ENCODE measurements at places on chromosomes 7 and 10.

DNA sequence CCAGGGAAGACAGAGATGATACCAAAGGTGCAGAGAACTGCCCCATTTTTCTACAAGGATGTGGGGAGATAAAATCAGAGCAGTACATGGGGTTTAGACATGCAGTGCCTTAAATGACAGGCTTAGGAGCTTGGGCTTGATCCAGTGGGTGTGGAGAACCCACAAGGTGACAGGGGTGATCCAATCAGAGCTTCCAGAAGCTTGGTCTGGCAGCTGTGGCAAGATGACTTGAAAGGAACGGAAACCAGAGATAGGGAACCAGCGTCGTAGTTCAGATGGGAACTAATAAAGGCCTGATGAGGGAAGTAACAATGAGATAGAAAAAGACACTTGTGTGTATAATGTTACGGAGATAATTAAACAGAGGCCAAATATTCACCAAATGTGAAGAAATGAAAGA is 80.7 kb downstream of the SLC37A3 start:
- no peak for DNase-seq

- DNase-seq = no peak
These were observed 514 bp downstream of the RADIL start for GRCh38 chr7:4883033-4883371.

DNA sequence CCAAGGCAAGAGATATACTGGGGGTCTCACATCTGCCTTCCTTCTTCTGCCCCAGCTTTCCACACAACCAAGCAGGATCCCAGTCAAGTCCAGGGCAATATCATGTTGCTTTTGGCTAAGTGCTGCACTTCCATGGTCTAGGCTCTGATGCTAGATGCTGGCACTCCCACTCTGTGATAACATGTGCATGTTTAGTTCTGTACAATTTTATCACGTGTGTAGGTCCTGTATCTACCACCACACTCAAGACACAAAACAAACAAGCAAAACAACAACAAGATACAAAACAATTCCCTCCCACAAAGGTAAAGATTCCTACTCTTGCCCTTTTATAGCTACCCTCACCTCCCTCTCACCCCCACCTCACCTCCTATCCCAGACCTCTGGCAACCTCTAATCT is 105.6 kb upstream of the HABP2 start:
- DNase-seq = no peak

DNA sequence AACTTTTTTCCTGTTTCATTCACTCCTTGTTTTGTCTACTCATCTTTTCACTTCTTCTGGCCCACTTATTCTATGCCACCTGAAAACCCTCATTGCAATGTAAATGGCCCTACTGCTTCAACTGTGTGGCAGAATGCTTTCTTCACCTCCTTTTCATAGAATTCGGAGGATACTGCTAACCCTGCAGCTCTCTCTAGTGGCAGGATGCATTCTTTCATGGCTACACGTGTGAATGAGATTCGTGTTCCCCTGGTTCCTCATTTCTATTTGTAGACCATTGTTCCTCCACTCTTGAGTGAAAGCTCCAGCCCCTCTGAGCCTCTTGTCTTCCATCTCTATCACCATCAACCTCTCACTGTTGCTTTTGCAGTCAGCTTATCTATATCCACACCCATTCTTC is 20.9 kb upstream of the CYP26C1 start:
- DNase-seq = peak; percentile 66

- no peak for DNase-seq
These were observed 48.6 kb downstream of the GTF2IRD1 start for GRCh38 chr7:74502216-74502891.

DNA sequence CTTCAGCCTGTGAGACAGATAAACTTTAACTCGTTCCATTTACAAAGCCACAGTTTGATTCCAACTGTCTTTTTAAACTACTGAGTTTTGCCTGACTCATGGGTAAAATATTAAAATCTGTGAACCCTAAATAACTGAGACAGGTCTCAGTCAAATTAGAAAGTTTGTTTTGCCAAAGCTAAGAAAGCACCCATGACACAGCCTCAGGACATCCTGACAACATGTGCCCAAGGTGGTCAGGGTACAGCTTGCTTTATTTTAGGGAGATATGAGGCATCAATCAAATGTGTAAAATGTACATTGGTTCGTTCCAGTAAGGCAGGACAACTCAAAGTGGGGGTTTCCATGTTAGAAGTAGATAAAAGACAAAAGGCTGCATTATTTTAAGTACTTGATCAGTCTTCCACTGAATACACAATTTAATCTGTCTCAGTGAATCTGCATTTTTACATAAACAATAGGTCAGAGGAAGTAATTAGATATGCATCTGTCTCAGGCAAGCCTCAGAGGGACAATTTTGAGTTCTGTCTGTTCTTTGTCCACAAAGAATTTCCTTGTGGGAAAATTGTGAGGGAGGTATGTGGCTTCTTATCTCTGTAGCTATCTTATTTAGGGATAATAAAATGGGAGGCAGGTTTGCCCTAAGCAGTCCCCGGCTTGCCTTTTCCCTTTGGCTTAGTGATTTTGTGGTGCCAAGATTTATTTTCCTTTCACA is 11.0 kb upstream of the PIP start:
- DNase-seq = no peak

DNA sequence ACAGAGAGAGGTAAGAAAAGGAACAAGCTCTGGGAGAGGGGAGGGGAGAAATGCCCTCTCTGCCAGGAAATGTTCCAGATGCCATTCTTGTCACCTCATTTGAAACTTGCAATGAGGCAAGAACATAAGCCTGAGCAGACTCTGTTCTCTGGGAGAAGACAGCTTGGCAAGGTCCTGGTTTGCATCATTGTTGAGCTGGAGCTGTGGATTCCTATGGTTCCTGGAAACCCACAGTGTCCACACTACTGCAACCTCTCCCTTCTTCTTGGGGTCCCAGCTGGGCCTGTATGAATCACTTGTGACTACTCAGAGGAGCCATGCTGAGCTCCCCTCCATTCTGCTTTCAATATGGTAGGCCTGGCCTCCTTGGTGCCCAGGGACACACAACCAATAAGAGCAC is 60.8 kb upstream of the HECTD2 start:
- no peak for DNase-seq

DNA sequence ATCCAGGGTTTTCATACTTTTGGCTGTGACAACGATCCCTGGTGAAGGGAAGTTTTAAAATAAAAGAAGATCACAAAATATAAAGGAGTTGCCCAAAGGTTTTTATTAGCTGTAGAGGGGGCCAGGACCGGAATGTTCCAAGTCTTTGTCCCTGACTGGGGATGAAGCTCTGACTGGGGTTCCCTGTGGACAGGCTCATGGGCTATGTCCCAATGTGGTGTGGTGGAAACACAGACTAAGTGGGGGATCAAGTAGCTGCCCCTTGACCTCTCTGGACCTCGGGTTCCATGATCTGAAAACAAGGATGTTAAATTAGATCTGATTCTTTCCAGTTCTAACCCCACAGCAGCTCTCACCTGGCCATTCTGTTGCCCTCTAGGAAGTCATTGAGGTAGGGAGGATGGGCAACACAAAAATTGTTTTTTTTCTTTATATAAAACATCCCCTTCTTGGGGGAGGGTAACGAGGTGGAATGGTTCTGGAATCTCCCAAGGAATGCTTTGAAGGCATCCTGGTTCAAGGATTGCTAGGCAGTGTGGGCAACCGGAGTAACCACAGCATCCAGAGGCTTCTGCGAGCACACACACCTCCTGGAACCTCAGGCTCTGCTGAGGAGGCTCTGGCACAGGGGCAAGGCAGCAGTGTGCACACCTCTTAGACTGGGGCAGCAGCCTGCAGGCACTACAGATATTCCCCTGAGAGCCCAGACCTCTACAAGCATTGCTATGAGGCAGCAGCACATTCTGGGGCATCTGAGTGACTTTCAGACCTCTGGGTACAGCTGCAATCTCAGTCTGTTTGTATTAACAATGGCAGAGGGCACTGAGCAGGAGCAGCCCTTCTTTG is 21.4 kb upstream of the CRYGN start:
- DNase-seq = no peak

- no peak for DNase-seq
These were observed 117.0 kb upstream of the ARID5B start for GRCh38 chr10:61784354-61785133.

- no peak for DNase-seq
These were observed 50.0 kb upstream of the CELF2 start for GRCh38 chr10:10967581-10968256.

GRCh38 chr10:121845044-121845784 is 82.6 kb downstream of the ATE1 start:
- no peak for DNase-seq

DNA sequence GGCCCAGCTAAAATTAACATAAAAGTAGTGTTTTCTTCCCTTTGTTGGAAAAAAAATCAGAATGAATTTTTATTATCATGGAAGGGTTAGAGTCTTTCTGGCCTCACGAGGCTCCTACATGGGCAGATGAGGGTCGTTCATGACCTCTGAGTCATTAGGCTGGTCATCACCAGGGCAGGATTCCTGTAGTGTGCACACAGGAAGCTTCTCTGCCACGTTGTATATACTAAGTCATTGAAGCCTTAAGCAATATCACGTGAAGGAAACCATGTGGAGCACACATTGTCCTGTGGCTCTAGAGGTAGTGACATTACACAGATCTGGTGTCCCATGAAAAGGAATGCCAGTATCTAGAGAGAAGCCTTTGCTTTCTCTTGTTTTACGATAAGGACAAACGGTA is 84.7 kb upstream of the C1QL3 start:
- no peak for DNase-seq

- DNase-seq = peak; percentile 75
These were observed 493 bp downstream of the NT5C2 start for GRCh38 chr10:103192451-103193106.

GRCh38 chr7:115805458-115805857 is 225.1 kb downstream of the TFEC start:
- DNase-seq = no peak

DNA sequence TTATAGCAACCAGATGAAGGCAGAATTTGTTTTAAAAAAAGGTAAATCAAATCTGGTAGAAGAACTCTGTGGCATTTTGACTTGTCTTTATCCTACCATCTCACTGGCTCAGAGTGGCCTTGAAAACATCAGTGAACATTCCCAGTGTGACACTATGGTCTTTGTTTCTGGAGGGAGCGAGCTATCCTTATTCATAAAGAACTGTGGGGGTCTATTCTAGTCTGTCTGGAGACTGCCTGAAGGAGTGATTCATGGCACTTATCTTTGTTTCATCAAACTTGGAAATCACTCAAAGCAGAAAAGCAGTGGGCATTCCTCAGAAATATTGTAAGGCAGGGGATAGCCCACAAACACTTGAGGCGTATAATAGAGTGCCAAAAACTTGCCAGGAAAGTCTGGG is 719.1 kb downstream of the PCDH15 start:
- DNase-seq = no peak

DNA sequence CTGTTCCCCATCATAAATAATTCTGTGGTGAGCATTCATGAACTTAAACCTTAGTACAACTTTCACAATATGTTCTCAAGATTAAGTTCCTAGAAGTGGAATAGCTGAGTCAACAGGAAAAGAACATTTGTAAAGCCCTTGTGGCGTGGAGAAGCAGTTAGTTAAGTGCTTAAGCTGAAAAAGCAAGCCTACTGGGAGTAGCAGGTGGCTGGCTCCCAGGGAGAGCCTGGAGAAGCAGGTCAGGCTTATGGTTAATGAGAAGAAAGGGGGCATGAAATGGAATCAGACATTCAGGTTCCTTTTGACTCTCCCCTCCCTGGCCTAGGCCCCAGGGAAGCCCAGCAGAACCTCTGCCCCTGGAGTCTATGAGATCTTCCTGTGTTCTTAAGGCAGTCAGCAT is 35.3 kb downstream of the VSTM4 start:
- no peak for DNase-seq

DNA sequence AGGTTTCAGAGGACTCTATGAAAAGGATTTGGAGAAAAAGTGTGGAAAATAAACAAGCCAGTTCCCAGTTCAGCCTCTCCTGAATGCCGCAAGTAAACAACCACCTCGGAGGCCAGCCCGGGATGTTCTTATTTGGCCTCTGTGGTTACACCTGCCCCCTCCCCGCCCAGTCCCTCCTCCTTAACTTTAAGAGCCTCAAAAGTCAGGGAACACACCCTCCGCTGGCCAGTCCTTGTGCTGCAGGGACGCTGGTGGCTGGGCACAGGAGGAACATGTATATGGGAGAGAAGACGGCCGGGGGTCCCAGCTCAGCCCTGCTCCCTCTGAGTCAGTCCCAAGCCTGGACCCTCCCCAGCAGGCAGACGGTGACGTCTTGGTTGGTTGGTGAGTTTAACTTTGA is 6.1 kb downstream of the CHST3 start:
- DNase-seq = no peak

- DNase-seq = no peak
These were observed 54.9 kb upstream of the ANK3 start for GRCh38 chr10:60444494-60445064.

DNA sequence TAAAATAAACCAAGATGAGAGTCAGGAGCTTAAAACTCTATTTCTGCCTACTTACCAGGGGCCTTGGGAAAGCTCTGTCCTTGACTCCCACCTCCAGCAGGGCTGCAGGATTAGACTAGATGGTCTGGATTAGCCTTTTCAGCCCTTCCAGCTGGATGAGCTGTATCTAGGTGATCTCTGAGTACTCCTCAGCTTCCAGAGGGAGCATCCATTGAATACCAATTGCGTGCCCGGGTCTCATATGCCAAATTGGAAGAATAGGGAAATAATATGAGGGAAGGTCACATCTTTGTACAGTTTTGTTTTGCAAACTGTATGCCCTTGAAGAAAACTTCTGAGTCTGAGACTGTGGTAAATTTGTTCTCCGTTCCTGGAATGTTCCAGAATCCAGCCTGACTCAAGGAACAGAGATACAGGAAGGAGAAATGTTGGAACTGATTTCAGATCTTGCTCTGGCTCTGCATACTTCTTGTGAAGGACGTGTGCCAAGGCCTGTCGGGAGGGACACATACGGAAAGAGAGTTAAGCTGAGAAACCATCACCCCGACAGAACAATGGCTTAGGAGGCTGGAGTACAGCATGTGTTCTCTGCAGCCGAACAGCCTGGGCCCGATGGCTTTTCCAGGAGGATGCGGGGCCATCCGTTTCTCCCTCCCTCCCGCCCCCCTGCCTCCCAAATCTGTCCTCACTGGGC is 44.9 kb downstream of the MINDY4 start:
- DNase-seq = no peak

GRCh38 chr10:79084012-79084971 is 15.5 kb downstream of the ZMIZ1 start:
- no peak for DNase-seq

- no peak for DNase-seq
These were observed 96.6 kb downstream of the AVL9 start for GRCh38 chr7:32591938-32592337.

- DNase-seq = no peak
These were observed 110.8 kb upstream of the EGFR start for GRCh38 chr7:54907981-54908380.
